ENCODE measurements at places on chromosomes 1 and 21.

- peaks cover 12% of the 10 kb centered on the region for H3K27me3 ChIP-seq
- H3K4me3 ChIP-seq: no peak overlapping the region
- no peak overlapping the region for H3K27ac ChIP-seq
- H3K4me1 ChIP-seq: no peaks in the 10 kb centered on the region
Observed at GRCh38 chr1:4684864-4685522, 30.6 kb downstream of the AJAP1 start.

DNA sequence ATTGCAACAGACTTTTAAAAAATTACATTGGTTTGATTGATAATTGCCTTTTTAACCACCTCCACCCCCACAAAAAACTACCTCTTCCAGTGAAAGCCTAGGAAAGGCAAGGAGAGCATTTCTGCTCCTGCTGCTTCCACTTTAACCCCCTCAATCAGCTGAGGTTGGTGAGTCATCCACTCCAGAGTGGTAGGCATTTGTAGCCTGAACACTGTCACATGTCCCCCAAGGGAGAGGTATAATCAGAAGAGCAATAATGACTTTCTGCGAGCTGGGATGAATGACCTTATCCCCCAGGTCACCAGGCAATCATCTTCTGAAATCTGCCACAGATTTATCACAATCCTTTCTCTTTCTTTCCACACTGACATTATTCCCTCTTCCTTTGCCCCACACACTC lies 126.6 kb upstream of the CAMK1G start:
- no peak for DNase-seq
- no peak overlapping the region for H3K27ac ChIP-seq
- no peak overlapping the region for H3K4me3 ChIP-seq

DNA sequence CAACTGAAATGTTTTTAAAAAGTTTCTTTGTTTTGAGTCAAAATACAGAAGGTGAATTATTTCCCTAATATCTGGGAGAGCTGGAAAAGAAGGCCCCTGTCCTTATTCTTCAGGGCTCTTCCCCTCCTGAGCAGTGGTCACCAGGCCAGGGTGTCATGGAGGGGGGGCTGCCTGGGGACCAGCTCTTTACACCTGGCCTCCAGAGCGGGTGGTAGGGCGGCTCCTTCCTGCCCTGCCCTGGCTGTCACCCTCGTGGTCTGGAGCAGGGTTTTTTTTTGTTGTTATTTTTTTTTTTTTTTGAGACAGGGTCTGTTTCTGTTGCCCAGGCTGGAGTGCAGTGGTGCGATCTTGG lies 6.6 kb downstream of the SKI start:
- peak overlapping the region; percentile 71 for H3K4me3 ChIP-seq
- H3K27ac ChIP-seq: peak overlapping the region; percentile 91
- peaks cover 88% of the 10 kb centered on the region for H3K4me1 ChIP-seq
- no peaks in the 10 kb centered on the region for H3K27me3 ChIP-seq

- no peaks in the 10 kb centered on the region for H3K36me3 ChIP-seq
- no peaks in the 10 kb centered on the region for H3K4me1 ChIP-seq
- H3K27me3 ChIP-seq: no peaks in the 10 kb centered on the region
Observed at GRCh38 chr1:147062956-147063355, 109.3 kb downstream of the PRKAB2 start.

DNA sequence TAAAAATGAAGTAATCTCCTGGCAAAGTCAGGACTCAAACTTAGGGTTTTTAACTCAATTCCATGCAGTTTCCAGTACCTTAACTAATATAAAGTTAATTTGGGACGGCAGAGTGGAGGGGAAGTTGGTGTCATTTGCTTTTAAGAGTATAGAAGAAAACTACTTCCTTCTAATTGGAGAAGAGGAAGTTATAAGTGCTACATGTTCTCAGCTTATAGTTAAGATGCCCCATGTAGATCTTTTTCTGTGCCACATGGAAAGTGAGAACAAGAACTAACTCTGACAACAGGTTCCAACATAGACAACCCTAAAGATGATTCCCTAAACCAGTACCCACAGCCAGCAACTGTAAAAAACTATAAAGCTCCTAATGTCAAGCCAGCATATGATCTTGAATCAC lies 11.5 kb downstream of the RRAGC start:
- no peaks in the 10 kb centered on the region for H3K27me3 ChIP-seq
- no peak for DNase-seq
- no peaks in the 10 kb centered on the region for H3K4me1 ChIP-seq
- H3K27ac ChIP-seq: no peak overlapping the region

DNA sequence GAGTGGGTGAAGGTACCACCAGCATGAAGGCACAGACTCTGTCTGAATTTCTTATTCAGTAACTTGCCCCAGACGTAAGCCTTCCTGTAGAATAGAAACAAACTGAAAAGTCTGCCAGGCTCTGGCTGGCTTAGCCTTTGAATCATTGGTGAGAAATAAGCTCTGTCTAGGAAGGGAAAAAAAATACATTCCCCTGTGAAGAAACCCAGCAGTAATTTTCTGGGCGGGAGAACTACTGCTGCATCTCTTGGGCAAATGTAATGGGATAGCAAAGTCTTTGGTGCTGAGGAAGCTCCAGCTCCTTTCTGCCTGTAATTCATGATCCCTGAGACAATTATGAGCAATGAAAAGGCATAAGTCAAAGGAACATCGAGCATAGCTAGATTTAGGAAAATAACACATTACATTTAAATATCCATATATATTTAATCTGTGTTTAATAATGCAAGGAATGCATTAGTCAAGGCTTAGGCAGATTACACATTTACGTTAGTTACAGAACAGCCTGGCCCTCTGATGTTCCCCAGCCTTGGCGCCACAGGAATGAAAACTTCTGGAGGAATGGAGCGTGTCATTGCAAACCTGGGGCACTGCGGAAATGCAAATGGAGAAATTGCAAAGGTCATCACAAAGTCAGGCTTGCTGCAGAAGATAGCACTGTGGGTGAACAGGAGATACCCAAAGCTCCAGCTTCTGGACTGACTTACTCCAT lies 216.3 kb upstream of the CAMK1G start:
- H3K36me3 ChIP-seq: no peaks in the 10 kb centered on the region
- no peaks in the 10 kb centered on the region for H3K27me3 ChIP-seq
- H3K4me1 ChIP-seq: peaks cover 97% of the 10 kb centered on the region
- no peak for DNase-seq
- no peak overlapping the region for H3K4me3 ChIP-seq

- no peak overlapping the region for H3K4me3 ChIP-seq
- H3K4me1 ChIP-seq: no peaks in the 10 kb centered on the region
- no peaks in the 10 kb centered on the region for H3K27me3 ChIP-seq
- H3K27ac ChIP-seq: no peak overlapping the region
- H3K36me3 ChIP-seq: no peaks in the 10 kb centered on the region
Observed at GRCh38 chr1:214635086-214635485, 32.1 kb downstream of the CENPF start.

GRCh38 chr1:217180443-217180842 lies 450.4 kb downstream of the GPATCH2 start:
- no peaks in the 10 kb centered on the region for H3K27me3 ChIP-seq
- H3K4me3 ChIP-seq: no peak overlapping the region
- no peaks in the 10 kb centered on the region for H3K4me1 ChIP-seq
- no peak overlapping the region for H3K27ac ChIP-seq
- no peaks in the 10 kb centered on the region for H3K36me3 ChIP-seq

GRCh38 chr1:41366455-41367287 lies 5.4 kb downstream of the FOXO6 start:
- no peaks in the 10 kb centered on the region for H3K36me3 ChIP-seq
- H3K4me1 ChIP-seq: peaks cover 44% of the 10 kb centered on the region
- peak overlapping the region; percentile 70 for H3K4me3 ChIP-seq
- peaks cover 5% of the 10 kb centered on the region for H3K27me3 ChIP-seq
- H3K27ac ChIP-seq: no peak overlapping the region

DNA sequence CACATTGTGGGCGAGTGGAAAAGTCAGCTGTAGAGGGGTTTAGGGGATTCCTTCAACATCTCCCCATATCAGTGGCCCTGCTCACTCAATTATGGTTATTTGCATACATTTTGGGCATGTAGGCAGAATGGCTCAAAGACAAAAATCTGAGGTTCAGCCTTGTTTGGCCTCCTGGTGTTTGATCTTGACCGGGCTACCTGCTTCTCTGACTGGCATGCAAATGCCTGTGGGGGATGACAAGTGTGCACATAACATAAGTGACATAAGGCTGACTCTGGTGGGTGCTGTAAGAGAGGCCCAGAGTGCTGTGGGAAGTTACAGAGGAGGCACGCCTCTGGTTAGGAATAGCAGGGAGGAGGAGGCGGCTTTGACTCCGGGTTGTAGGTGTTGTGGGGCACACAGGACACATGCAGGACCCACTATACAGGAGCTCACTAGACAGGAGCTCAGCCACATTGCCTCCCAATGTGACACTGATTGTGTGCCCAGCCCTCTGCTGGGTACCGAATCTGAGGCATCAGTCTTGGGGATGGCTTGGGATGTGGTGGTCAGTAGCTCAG lies 29.4 kb upstream of the IL19 start:
- H3K4me3 ChIP-seq: no peak overlapping the region
- no peak overlapping the region for H3K27ac ChIP-seq
- no peaks in the 10 kb centered on the region for H3K27me3 ChIP-seq
- no peaks in the 10 kb centered on the region for H3K36me3 ChIP-seq
- no peak for DNase-seq
- peaks cover 26% of the 10 kb centered on the region for H3K4me1 ChIP-seq

GRCh38 chr1:70117046-70117445 lies 88.3 kb downstream of the LRRC40 start:
- no peaks in the 10 kb centered on the region for H3K36me3 ChIP-seq
- no peaks in the 10 kb centered on the region for H3K4me1 ChIP-seq
- H3K27me3 ChIP-seq: no peaks in the 10 kb centered on the region
- H3K4me3 ChIP-seq: no peak overlapping the region
- no peak for DNase-seq
- H3K27ac ChIP-seq: no peak overlapping the region

GRCh38 chr21:46385846-46386733 lies 62.1 kb downstream of the PCNT start:
- no peak for DNase-seq
- H3K27me3 ChIP-seq: no peaks in the 10 kb centered on the region
- no peak overlapping the region for H3K27ac ChIP-seq
- no peak overlapping the region for H3K4me3 ChIP-seq

GRCh38 chr1:24948079-24948827 lies 18.2 kb upstream of the RUNX3 start:
- H3K4me1 ChIP-seq: no peaks in the 10 kb centered on the region
- H3K27ac ChIP-seq: no peak overlapping the region
- H3K27me3 ChIP-seq: no peaks in the 10 kb centered on the region
- H3K4me3 ChIP-seq: no peak overlapping the region

- H3K36me3 ChIP-seq: no peaks in the 10 kb centered on the region
- no peak overlapping the region for H3K4me3 ChIP-seq
- no peak overlapping the region for H3K27ac ChIP-seq
- H3K27me3 ChIP-seq: peaks cover 38% of the 10 kb centered on the region
Observed at GRCh38 chr1:47434051-47434842, 3.6 kb upstream of the FOXD2 start.

- no peak overlapping the region for H3K4me3 ChIP-seq
- no peaks in the 10 kb centered on the region for H3K27me3 ChIP-seq
- H3K27ac ChIP-seq: no peak overlapping the region
- no peaks in the 10 kb centered on the region for H3K4me1 ChIP-seq
Observed at GRCh38 chr21:35540950-35541638, 492.0 kb upstream of the RUNX1 start.

- H3K4me1 ChIP-seq: peaks cover 17% of the 10 kb centered on the region
- DNase-seq: no peak
- H3K27me3 ChIP-seq: no peaks in the 10 kb centered on the region
- H3K36me3 ChIP-seq: no peaks in the 10 kb centered on the region
Observed at GRCh38 chr21:45073301-45074047, 906 bp upstream of the ADARB1 start.

GRCh38 chr1:22100168-22100567 lies 42.7 kb downstream of the WNT4 start:
- no peaks in the 10 kb centered on the region for H3K27me3 ChIP-seq
- H3K4me3 ChIP-seq: no peak overlapping the region
- no peak for DNase-seq
- peaks cover 87% of the 10 kb centered on the region for H3K36me3 ChIP-seq
- no peak overlapping the region for H3K27ac ChIP-seq
- H3K4me1 ChIP-seq: peaks cover 44% of the 10 kb centered on the region
